ENCODE measurements at places on chromosomes 13 and 19.

- no peak for DNase-seq
Observed at GRCh38 chr13:45101327-45102018, 18.8 kb upstream of the GTF2F2 start.

- no peak for DNase-seq
Observed at GRCh38 chr13:98239162-98240076, 62.4 kb upstream of the RNF113B start.

DNA sequence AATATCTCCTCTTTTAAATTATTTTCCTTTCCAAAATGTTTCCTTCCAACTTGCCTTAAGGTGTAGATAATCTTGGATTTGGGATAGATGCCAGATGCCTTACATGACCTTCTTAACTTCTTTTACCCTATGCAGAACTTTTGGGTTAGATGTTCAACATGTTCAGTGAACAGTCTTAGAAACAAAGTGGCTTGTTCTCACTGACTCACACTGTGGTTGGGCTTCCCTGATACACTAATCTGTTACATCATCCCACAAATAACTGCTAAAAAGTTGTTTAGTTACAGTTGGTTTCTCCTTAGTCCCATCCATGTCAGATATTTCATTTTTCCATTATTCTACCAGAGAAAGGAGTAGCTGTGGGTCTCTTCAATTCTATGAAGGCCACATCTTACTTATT lies 2638.2 kb downstream of the PCDH9 start:
- no peak for DNase-seq

DNA sequence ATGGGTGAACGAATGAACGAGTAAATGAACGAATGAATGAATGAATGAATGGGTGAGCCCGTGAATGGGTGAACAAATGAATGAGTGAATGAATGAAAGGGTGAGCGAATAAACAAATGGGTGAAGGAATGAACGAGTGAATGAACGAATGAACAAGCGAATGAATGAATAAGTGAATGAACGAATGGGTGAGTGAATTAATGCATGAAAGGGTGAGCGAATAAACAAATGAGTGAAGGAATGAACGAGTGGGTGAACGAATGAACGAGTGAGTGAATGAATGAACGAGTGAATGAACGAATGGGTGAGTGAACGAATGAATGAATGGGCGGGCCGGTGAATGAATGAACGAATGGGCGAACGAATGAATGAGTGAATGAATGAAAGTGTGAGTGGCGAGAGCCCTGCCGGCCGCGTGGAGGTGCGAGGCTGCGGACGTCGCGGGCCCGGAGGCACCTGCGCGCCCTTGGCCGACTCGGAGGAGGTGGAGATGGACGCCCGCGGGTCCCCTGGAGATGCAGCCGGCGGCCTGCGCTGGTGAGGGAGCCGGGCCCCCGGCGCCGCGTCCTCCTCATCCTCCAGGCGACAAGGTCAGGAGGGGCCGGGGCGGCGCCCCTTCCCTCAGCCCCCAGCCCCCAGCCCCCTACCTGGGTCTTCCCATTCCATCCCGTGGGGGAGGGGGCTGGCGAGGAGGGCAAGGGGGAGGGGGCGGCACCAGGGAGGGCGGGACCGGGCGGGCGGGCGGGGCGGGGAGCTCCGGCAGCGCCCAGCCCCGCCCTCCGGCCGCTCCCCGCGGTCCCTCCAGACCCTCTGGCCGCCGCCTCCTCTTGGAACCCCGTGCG lies 15.4 kb downstream of the ANKRD24 start:
- DNase-seq, result no peak

- DNase-seq, result no peak
Observed at GRCh38 chr19:8329996-8330395, 8.7 kb downstream of the RPS28 start.

DNA sequence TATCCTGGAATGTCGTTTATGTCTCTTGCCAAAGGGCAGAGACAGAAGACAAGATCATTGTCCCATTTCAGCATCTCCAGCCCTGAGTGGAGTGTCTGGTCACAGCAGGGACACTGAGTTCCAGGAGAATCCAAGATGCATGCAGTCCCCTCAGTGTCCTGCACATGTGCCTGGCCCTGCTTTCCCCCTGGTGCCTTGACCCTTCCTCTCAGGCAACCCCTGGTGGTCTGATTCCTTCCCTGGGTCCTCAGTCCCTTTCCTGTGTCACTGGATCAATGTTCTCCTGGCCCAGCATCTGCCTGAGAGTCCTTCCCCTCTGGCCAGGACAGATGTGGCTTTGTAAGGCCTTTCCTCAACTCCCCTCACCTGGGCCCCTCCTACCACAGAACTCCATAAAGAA lies 9.0 kb downstream of the CEACAM21 start:
- DNase-seq, result no peak

DNA sequence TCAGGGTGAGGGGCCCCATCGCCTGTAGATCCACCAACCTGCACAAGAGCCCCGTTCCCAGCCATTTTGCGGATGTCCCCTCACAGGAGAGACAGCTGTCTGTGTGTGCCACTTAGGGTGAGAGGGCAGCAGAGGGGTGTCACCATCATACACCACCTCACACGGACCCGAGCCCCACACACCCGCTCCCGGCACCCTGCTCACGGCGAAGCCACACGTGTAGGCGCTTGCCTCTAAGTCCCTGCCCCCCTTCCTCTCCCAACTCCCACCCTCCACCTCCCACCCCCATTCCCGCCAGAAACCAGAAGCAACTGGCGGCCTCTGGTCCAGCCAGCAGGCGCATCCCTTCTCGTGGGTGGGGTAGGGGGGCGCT lies 4.0 kb upstream of the DPF1 start:
- no peak for DNase-seq

DNA sequence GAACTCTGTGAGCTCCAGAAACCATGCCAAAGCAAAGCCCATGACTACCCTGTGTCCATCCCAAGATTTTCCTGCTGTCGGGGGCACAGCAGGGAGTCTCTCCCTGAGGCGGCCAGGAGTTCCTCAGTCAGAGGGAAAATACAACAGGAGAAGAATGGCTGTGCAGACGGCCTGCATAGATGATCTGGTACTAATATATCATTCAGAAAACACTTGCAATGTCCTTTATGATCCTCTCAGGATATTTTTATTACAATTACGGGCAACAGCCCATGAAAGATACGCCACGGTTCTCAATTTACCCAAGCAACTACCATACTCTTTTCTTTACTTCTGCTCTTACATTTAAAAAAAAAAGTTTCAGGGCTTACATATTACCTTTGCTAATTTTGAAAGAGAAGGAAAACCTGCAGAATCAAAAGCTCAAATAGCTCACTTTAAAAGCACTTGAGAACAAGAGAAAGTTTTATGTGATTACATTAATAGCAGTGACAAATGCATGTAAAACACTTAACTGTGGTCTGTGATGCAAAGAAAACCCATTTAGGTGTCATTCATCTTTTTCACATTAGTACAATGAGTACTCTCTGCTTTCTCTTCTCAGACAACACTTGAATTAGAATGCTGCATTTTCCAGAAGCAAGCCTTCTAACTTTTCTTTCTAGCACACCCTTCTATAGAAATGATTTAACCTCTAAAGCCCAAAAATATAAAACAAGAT lies 460.8 kb downstream of the KLF5 start:
- no peak for DNase-seq

- no peak for DNase-seq
Observed at GRCh38 chr13:98685146-98685545, 67.3 kb downstream of the SLC15A1 start.

- DNase-seq, result peak; percentile 90
Observed at GRCh38 chr19:47243776-47244547, 12.4 kb upstream of the CCDC9 start.

DNA sequence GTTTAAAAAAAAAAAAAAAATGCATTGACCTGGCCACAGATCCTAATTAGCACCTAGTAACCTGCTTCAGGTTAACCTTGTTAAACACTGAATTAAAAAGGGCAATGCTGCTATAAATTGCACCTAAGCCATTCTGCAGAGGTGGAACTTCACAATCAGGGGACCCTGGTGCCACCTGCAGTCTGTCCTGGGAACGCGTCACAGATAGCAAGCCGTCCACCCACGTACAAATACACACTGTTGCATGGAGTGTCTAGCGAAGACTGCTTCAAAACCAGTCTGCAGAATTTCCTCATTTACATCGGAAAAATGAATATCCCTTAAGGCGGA lies 169.3 kb downstream of the COL4A1 start:
- no peak for DNase-seq

GRCh38 chr13:90968166-90968904 lies 379.2 kb upstream of the MIR17HG start:
- DNase-seq, result no peak

GRCh38 chr13:37410316-37410715 lies 188.3 kb downstream of the POSTN start:
- DNase-seq, result no peak

DNA sequence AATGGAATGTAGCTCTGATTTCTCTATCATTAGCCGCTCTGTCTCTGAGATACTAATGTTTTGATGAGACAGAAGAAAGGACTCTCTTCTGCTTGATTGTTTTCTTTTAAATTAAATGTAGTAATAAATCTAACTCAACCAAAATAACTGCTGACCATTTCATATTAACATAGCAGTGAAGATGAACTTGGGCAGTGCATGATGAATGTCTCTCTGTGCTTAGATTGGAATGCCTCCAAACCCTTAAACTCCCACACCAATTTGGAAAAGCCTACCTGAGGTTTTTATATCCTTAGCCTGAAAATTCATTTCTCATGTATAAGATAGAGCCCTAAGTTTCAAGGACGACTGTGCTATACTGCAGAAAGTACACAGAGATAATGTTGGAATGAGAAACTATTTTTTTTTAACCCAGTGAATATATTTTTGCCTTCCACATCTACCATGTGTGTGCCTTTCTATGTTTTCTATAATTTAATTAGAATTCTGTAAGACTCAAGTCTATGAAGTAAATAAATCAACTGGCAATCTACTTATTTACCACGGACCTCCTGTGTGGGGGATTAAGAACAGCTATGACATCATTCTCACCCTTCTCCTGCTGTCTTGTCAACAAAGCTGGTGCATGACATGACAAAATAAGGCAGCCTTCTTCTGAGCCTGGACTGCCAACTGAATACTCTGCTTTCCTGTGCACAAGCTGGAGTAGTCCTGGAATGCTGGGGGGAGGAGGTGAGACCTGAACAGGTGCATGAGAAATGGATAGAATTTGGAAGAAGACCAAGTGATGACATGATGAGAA lies 155.5 kb downstream of the FGF9 start:
- no peak for DNase-seq

All from stimulated activated CD4-positive, alpha-beta T cell treated with anti-CD3 and anti-CD28 coated beads, Interleukin-2, amount 100 ng/mL, for 24 hours (primary cell).